ENCODE measurements at places on chromosomes 1 and 21.
A peak's percentile ranks its signal among the peaks of the same experiment; 100 is the strongest.

- DNase-seq: no peak
Measured at GRCh38 chr1:101769520-101769919, 227.2 kb downstream of the OLFM3 start.

DNA sequence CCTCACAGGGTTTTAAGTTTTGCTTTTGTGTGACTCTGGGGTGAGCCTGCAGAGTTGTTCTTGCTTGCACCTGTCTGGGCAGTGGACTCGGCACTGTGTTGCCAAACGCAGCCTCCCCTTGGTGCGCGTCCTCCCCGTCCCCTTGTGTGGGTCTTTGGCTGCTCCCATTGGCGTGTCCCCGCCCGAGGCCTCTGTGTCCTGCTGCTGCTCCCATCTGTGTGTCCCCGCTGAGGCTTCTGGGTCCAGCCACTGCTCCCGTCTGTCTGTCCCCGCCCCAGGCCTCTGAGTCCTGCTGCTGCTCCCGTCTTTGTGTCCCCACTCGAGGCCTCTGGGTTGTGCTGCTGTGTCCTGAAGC lies 62.8 kb downstream of the PCNT start:
- DNase-seq: no peak

DNA sequence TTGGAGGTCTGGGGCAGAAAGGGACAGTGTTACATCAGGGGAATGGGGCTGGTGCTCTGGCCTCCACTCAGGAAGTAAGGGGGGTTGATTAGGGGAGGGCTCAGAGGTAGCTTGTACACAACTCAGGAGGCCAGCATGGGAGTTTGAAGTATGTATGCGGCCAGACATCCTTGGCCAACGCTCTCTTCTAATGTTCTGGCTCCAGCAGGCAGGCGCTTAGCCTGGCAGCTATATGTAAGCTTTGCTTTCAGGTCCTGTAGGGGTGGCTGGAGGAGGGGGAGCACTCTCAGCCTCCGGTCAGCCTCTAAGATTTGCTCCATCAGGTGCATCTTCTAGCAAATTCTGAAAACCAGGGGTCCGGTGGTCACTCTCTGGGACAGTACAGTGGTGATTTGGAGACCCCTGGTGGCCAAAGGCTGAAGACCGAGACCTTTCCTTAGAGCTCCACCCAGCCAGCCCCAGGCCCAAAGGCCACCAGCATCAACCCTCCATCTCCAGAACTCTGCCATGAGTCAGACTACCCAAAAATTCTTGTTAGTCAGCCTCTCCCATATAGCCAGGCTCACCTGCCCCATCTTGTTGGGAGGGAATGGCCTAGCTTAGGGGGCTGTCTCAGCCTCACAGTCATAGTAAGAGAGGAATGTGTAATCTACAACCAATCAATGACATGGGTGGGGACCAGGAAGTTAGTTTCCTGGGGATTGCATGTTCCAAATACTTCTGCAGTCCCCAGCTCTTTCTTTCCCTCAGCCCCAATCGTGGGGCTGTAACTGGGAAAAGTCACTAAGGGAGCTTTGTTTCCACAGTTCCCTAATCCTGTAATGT lies 9.7 kb upstream of the COL8A2 start:
- no peak for DNase-seq

GRCh38 chr1:167467126-167467710 lies 51.1 kb downstream of the CD247 start:
- no peak for DNase-seq

GRCh38 chr21:37546299-37546908 lies 179.8 kb downstream of the DYRK1A start:
- no peak for DNase-seq

DNA sequence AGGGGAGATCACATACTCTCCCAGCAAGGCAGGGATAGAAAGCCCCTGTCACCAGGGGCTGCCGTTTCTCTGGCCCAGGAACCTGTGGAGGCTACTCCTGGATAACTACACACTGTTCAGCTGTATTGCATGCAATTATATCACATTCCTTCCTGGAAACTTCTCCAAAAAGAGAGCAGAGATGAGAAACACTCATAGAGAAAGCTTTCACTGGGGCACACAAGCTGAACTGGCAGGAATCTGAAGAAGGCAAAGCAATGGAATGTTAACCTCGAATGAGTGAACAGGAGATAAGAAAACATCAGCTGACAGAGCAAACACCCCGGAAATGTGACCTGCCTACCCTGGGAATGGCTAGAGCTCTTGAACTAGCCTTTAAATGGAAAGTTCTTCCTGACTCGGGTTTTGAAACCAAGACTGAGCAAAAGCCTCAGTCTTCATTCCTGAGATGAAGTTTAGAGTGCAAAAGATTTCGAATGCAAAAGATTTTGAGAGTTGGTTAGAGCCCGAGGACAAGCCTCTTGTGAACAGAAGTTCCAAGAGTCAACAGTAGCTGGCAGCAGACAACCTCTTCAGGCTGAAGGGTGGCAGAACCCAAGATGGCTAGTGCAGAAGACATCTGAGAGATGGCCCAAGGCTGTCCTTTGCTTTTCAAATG lies 32.3 kb downstream of the CCN1 start:
- peak; percentile 71 for DNase-seq

GRCh38 chr1:101394041-101394440 lies 157.2 kb downstream of the S1PR1 start:
- DNase-seq: no peak

DNA sequence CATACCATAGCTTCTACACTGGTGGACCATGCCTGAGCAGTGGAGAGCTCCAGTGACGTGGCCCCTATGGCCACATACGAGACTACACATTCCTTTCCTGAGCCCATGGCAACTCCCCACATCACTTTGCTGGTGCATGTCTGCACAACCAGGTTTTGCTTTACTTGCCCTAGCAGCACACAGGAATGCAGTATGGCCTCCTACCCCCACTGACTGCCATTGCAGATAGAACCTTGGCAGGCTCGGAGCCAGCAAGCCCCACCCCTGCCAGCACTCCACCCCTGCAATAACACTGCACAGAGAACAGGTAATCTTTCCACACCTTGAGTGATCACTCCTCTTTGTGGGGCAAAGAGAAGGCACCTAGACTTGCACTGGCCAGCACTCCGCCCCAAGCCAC lies 531.9 kb upstream of the CAMK1G start:
- DNase-seq: no peak

DNA sequence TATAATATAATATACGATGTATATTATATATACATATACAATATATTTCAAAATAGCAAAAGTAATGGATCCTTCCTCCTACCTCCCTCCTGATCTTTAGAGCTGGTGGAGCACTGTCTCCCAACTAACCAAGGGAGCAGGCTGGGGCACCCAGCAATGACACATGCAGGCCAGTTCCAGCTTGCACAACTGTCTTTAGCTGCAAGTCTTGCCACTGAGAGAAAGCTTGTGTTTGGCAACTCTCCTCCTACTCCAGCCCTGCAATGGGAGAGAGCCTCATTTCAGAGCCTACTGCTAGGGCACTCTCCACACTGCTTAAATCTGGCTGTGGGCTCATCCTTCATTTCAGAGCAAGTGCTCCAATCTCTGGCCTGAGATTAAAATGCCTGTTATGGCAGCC lies 469.8 kb upstream of the OLFM3 start:
- DNase-seq: no peak

- no peak for DNase-seq
Measured at GRCh38 chr1:159084867-159085266, 8.3 kb upstream of the AIM2 start.

- DNase-seq: no peak
Measured at GRCh38 chr1:38997901-38998190, 6.8 kb downstream of the AKIRIN1 start.

GRCh38 chr1:27436204-27437159 lies 44.1 kb downstream of the GPR3 start:
- DNase-seq: peak; percentile 43

DNA sequence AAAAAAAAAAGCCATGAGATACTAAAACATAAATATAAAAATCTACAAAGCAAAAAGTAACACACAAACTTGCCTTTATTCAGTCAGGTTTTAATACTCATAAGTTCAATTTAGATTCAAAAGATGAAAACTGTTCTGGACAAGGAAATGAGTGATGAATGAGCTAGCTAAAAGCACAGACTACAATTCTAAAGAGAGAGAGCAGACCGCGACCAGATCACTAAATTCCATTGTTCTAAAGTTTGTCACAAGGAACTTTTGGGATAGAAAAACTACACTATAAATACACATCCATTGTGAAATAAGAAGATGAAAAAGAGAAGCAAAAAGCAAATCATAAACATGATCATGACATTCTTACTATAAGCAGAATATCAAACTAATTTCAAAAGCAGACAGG lies 1.7 kb downstream of the ODF2L start:
- DNase-seq: no peak

DNA sequence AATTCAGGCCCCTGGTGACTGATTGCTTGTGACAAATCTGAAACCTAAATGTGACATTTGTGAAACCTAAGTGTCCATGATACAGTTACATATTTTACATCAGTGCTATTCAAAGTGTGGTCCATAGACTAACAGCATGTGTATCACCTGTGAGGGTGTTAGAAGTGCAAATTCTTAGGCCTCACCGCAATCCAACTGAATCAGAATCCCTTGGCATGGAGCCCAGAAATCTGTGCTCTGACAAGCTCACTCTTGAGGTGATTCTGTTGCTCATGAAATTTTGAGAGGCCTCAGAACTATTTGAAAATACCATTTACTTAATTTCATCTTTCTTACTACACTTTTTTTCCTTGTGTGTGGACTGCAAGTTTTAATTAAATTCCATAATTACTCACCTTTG lies 587.9 kb downstream of the ADGRL2 start:
- no peak for DNase-seq
